ENCODE measurements at places on chromosomes 2 and 18.

GRCh38 chr18:76376668-76377358 is 118.2 kb downstream of the ZNF516 start:
- no peak for DNase-seq

- DNase-seq = no peak
Observed at GRCh38 chr2:241516520-241516965, 8.2 kb upstream of the STK25 start.

DNA sequence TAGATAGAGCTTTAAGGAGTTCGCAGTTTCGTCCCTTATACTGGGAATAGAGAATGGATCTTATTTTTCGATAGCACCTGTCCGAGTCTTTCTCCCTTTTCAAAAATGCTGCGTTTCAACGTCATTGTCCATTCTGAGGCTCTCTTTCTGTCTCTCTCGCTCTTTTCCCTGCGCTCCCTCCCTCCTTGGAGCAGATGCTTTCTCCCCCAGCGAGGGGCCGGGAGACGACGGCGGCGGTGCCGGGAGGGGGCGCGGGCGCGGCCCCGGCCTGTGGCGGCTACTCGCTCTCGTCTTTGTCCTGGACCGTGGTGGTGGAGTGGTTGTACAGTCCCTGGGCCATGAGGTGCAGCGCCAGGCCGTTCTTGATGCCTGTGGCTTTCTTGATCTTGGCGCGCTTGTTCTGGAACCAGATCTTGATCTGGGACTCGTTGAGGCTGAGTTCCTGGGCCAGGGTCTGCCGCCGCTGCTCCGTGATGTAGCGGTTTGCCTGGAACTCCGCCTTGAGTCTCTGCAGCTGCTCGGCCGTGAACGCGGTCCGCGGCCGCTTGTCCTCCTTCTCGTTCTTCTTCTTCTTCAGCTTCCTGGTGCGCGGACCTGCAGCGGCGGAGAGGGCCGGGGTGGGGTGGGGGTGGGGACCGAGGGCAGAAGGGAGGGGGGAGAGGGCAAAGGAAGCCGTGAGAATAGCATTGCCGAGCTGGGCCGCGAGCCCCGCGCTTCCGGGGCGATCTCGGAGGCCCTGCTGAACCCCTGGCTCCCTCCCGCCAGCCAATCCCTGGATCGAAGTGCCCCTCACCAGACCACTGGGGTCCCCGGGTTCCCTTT is 4.6 kb downstream of the EN1 start:
- no peak for DNase-seq

DNA sequence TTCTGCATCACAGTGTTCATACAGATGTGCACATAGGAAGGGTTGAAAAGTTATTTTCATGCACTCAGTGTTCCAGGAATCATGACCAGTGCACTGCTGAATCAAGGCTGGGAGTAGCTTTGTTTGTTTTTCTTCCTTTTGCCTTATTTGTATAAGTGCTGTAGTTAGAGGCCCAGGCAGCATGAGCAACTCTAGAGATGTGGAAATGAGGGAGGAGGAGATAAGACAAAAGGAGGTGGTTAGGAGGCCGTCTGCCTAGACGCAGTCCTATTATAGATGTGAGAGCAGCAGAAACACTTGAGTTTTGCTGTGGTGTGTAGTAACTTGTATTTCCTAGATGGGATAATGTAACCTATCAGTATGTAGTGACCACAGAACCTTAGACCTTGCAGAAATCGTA is 264.3 kb upstream of the RASGRP3 start:
- no peak for DNase-seq

DNA sequence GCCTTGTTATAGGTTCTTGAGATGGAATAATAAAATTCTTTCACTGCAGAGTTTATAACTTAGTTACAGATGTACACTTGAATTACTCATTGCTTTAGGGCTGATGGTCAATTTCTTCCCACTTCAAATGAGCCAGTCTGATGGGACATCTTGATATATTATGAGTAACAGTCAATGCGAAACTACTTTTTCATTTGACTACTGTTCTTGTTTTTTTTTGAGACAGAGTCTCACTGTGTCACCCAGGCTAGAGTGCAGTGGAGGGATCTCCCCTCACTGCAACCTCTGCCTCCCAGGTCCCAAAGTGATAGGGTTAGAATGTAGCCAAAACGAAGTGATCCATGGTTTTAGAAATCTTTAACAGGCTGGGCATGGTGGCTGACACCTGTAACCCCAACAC is 57.1 kb downstream of the ST3GAL5 start:
- DNase-seq = no peak

DNA sequence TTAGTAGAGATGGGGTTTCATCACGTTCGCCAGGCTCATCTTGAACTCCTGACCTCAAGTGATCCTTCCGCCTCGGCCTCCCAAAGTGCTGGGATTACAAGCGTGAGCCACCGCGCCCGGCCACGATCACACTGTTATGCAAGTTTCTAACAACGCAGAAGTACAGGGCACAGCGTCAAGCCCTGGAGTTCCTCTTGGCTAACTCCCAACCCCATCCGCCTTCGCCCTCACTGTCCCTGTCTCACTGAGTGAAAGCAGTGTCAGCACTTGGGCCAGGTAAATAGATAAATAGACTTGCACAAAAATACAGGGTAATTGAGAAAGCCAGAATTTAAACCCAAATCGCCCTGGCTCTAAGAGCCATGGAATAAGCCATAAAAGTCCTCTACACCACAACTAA is 111.7 kb downstream of the ACVR1 start:
- DNase-seq = no peak

- DNase-seq = no peak
Observed at GRCh38 chr2:196131949-196132925, 39.1 kb downstream of the STK17B start.

DNA sequence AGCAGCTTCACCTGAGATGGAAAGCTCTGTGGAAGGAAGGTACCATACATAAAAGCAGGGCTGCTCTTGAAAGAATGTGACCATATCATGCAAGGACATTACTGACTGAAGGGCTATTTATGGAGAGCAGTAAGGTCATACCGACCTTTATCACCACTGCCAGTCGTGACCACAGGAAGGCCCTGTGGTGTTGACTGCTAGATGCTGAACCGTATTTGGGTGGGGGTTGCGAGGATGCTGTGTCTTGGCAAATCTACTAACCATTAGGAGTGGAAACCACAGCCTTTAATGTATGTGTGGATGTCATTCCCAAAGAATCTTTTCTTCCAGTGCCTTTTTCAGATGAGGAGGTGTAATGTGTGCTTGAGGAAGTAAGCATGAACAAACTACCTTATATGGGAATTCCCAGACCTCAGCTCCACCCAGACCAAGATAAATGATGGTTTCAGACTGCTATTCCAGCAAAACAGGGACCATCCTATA is 60.8 kb downstream of the LIMS1 start:
- no peak for DNase-seq

DNA sequence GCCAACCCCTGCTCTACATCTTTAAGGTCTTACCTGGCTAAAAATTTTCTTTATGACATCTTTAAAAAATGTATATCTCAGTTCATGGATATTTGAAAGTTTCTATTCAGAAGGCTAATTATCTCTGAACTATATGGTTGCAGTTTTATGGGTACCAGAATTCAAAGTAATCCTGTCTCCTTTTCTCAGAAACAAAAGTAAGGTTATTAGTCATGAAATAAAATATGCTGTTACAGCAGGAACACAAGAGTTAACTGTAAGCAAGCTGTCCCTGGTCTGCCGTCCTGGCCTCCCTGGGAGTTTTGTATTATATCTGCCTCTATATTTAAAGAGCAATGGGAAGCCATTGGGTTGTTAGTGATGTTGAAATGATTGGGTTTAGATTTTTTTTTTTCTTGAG is 34.0 kb downstream of the SLC4A1AP start:
- no peak for DNase-seq

DNA sequence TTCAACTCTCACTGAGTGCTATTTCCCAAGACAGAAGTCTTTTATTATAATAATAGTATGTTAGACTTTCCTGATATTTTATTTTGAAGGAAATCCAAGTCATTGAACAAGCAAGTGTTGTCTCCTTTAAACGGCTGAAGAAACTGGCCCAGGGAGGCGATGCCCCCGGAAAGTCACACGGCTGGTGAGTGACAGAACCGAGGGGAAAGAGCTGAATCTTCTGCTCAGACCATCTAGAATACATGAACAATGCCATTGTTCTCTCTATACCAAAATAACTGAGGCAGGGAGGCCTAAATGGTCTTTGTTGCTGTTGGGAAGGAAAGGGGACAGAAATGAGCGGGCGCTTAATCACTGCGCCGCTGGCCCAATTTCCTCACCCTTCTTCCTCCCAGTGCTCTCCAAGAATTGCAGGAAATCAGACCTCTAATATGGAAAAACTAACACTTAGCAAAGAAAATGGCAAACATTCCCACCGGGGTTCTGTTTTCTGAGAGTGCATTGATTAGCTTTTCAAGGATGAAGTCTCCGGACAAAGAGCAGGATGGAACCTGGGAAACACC is 101.5 kb downstream of the KLF7 start:
- no peak for DNase-seq

DNA sequence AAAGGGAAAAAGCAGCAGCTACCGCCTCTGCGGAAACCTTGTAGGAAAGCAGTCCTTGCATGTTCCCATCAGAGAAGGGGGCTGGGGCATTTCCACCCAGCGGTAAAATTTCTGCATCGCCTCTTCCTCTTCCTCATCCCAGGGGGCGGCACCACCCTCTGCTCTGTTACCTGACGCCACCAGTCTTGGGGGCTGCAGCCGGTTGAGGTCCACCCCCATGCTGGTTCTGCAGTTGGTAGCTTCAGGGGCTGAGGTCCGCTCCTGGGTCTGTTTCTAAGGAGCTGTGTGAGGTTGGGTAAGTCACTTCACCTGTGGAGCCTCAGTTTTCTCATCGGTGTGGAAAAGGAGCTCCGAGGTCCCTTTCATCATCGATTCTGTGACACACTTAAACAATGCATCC is 14.2 kb upstream of the AGAP1 start:
- no peak for DNase-seq

- no peak for DNase-seq
Observed at GRCh38 chr2:142840436-142840835, 37.0 kb upstream of the KYNU start.

- no peak for DNase-seq
Observed at GRCh38 chr2:48860380-48860779, 104.9 kb upstream of the LHCGR start.

DNA sequence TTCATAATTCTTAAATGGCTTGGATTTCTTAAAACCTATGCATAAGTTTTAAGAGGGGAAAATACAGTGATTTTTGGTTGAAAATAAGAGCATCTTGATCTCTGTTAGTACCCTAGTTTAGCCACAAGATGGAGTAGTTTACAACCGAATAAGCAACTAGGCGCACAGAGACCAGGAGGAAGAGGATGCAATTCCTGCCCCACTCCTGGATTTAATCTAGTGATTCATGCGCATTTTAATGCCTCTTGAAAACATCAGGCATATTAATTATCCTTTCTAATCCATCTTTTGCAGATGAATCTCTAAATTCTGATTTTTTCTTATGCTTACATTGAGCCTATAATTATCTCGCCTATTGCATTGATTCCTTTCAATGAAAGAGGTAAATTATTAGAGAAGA is 76.7 kb downstream of the MRPS9 start:
- DNase-seq = no peak

GRCh38 chr18:45619826-45620201 is 4.5 kb downstream of the SLC14A2 start:
- no peak for DNase-seq

GRCh38 chr2:152609699-152610098 is 107.6 kb downstream of the PRPF40A start:
- no peak for DNase-seq

DNA sequence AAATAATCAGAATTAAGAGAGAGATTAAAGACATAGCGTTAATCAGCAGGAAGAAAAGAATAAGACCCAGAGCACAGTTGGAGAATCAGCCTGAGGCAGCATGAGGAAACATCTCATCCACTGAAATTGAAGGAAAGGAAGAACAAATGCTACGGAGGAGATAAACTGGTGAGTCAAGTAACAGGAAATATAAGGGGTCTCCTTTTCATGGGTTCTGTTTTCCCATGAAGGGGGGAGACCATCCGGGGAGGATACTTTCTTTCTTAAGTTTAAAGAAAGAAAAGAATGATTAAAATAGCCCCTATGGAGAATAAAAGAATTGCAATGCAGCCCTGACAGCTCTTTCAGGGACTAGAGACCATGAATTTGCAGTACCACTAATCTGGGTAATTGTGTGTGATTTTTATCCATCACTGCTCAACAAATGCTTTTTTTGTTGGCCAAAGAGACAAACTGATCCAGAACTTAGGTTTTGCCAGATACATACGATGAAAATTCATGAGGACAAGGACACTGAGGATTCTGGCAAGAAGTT is 17.7 kb downstream of the ROCK2 start:
- no peak for DNase-seq

DNA sequence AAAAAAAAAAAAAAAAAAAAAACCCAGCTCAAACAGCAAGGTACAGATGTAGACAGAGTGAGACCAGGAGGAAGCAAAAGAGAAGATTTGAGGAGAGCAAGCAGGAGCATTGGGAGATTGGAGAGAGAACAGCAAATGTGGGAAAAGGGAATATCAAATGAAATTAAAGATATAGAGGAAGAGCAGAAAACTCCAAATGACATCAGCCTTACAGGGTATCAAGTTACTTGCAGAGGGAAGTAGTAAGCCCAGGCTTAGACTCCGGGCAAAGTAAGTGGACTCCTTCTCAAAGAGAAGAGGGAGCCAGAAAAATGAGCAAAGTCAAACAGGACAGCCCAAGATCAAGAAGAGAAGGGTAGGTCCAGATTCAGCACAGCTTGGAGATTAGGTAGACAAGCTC is 93.3 kb upstream of the PPP1CB start:
- DNase-seq = no peak

GRCh38 chr2:238938003-238938400 is 90.1 kb downstream of the TWIST2 start:
- no peak for DNase-seq

All from stimulated activated CD8-positive, alpha-beta memory T cell treated with anti-CD3 and anti-CD28 coated beads, Interleukin-7, amount 100 ng/mL, for 1 hour (primary cell).